ENCODE measurements at places on chromosomes 5 and 9.

GRCh38 chr5:153491856-153492255 lies 1.4 kb downstream of the GRIA1 start:
- no peak for DNase-seq

DNA sequence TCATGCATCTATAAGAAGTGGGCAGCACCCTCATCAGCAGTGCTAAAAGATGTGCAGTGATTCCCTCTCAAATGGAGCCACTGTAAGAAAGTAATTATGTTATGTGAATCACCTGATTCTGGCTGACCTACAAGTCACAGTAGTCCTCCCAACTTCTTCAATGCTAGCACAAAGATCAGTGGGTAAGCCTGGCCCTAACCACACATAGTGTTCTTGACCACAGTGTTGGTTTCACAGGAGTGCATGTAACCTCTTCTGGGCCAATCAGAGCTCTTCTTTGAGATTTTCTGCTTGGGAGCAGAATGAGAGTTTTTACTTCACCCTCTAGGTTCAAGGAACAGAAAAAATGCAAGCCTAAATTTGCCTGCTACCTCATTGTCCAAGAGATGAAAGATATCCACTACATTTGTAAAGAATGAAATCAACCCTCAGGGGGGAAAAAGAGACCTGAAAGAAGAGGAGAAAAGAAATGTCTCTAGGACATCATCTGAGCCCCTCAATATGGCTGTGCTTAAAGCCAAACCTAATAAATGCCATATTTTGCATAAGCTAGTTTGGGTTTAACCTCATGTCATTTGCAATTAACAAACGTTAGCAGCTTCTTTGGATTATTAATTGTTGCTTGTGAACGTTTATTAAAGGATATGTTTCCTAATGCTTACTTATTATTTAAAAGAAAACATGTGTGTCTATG lies 65.3 kb upstream of the ADRB2 start:
- DNase-seq: no peak

DNA sequence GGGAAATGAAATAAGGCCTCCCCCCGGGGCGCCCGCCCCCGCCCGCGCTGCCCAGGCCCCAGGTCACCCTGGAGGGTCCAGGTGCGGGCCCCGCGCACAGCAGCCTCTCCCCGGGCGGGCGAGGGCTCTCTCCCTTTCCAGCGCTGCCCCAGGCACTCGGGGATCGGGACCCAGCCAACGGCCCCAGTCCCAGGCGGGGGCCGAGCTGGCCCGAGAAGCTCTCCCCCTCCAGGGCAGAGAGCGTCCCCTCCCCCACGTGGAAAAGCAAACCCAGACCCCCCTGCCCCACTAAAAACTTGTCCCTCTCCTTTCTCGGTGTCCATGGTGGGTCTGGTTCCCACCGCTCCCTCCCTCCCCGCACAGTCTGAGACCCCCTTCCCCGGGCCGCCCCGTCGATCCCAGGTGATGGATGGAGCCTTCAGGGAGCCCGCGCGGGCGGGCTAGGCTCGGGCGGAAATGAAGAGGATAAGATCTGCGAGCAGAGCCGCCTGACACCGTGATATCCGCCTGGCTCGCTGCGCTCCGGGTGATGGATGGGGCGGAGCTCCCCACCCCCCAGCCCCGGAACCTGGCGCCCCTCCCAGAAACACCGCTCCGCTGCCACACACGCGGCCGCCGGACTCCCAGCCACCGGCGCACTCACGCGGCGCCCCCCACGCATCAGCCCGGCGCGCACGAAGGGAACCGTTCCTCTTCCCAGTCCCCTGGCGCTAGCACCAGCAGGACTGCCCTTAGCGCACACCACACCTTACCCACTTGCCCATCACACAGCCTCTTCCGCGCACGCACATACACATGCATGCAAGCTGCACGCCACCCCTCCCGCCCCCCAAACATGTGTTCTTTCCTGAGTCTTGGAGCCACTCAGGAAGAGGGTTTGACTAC lies 81.7 kb upstream of the ZBTB43 start:
- no peak for DNase-seq

DNA sequence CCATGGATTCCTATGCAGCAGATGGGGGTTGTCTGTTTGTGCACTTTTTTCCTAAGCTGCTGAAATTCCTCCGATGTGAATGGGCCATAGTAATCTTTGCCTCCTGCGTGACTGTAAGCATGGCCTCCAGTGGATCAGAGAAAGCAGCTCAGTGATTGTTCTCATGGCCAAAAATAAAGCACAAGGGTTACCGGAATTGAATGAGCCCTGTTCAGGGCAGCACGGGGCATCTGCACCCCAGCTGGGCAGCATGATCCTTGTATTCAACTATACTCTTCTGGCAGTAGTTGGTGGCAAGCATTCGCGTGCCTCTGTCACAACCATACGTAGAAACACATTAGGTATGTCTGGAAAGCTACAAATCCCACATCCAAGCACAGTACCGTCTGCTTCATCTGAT lies 193.9 kb downstream of the RORB start:
- no peak for DNase-seq

- no peak for DNase-seq
Measured at GRCh38 chr9:84296146-84296843, 44.3 kb downstream of the SLC28A3 start.

- DNase-seq: no peak
Measured at GRCh38 chr5:56917534-56917933, 8.1 kb downstream of the SETD9 start.

DNA sequence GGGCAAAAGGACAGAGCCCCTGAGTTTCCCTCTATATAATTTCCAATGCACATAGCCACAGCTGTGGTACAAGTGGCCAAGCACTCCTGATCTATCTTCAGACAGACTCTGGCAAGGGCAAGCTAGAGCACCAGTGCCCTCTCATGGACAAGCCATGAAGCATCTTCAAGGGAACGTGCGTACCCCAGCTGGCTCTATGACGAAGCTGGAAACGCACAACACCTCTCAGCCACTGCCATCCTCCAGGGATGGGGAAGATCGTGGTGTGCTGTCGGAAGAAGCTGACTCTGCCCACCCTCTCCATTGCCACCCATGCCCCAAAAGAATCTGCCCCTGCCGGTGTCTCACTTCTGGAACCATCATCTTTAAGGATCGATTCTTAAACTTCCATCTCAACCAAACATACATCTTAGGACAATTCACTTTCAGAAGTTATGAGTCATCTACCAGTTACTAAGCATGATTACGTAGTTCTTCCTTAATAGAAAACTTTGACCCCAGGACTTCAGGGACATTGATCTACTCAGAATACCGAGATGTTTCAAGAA lies 482.9 kb downstream of the AGTPBP1 start:
- DNase-seq: no peak

GRCh38 chr9:13035822-13036221 lies 243.7 kb downstream of the MPDZ start:
- DNase-seq: no peak

- DNase-seq: no peak
Measured at GRCh38 chr9:114221706-114222465, 66.5 kb downstream of the COL27A1 start.

GRCh38 chr5:134427540-134428041 lies 15.9 kb upstream of the CDKN2AIPNL start:
- DNase-seq: no peak

GRCh38 chr9:21558079-21558478 lies 76.0 kb upstream of the IFNE start:
- no peak for DNase-seq
